Activated CD8-positive, alpha-beta T cell treated with anti-CD3 and anti-CD28 coated beads, Interleukin-2, amount 10 ng/mL, durations not matched to agents 7 days and 5 days (primary cell): ENCODE measurements at places on chromosomes 5 and 9. TPM values are rescaled to one million over a fixed set of nuclear protein-coding genes. Genes with fewer than 3 reads are reported as not detected.

GRCh38 chr5:81007637-81008027 lies 47.5 kb downstream of the RASGRF2 start:
- peak; percentile 38 for DNase-seq
- H3K4me3 ChIP-seq: peak overlapping the region; percentile 73
- peaks cover 12% of the 10 kb centered on the region for H3K36me3 ChIP-seq
- H3K27me3 ChIP-seq: no peaks in the 10 kb centered on the region
- peaks cover 53% of the 10 kb centered on the region for H3K4me1 ChIP-seq

GRCh38 chr9:3648722-3649246 lies 123.0 kb upstream of the RFX3 start:
- H3K27ac ChIP-seq: no peak overlapping the region
- no peaks in the 10 kb centered on the region for H3K27me3 ChIP-seq
- H3K4me1 ChIP-seq: peaks cover 3% of the 10 kb centered on the region
- no peak overlapping the region for H3K4me3 ChIP-seq
- H3K36me3 ChIP-seq: no peaks in the 10 kb centered on the region

The SSBP2 gene
- total RNA-seq: 24.3 TPM

- H3K4me3 ChIP-seq: no peak overlapping the region
- no peaks in the 10 kb centered on the region for H3K4me1 ChIP-seq
- H3K27ac ChIP-seq: no peak overlapping the region
- H3K27me3 ChIP-seq: no peaks in the 10 kb centered on the region
- DNase-seq: no peak
- H3K36me3 ChIP-seq: no peaks in the 10 kb centered on the region
Measured at GRCh38 chr9:135443797-135444425, 35.7 kb upstream of the PPP1R26 start.

- H3K4me3 ChIP-seq: no peak overlapping the region
- H3K36me3 ChIP-seq: no peaks in the 10 kb centered on the region
- DNase-seq: no peak
- H3K27me3 ChIP-seq: peaks cover 12% of the 10 kb centered on the region
- no peak overlapping the region for H3K27ac ChIP-seq
Measured at GRCh38 chr9:84283946-84284345, 56.6 kb downstream of the SLC28A3 start.

- H3K4me1 ChIP-seq: peaks cover 24% of the 10 kb centered on the region
- no peak overlapping the region for H3K4me3 ChIP-seq
- H3K27me3 ChIP-seq: no peaks in the 10 kb centered on the region
Measured at GRCh38 chr5:14687023-14687665, 22.6 kb downstream of the OTULIN start.

The GRM6 gene
- not detected for total RNA-seq

DNA sequence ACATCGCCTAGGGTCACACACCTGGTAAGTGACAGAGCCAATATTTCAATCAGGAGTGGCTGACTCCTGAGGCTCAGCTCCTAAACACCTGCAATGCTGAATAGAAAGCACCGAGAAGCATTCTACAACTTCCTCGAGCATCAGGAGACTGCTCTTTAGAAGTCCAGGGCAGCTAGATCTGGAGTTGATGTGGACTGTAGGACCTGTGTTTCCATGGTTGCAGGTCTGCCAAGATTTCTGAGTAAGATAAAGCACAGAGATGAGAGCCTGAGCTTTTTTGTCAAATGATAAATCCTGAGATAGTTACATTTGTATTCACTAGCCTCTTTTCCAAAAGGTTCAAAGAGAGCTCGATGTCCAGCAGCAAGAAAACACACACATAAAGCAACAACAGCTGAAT lies 43.8 kb downstream of the YIPF5 start:
- no peak overlapping the region for H3K4me3 ChIP-seq
- peaks cover 4% of the 10 kb centered on the region for H3K27me3 ChIP-seq
- no peak overlapping the region for H3K27ac ChIP-seq
- H3K36me3 ChIP-seq: no peaks in the 10 kb centered on the region
- no peaks in the 10 kb centered on the region for H3K4me1 ChIP-seq

- peaks cover 9% of the 10 kb centered on the region for H3K27me3 ChIP-seq
- DNase-seq: no peak
- H3K27ac ChIP-seq: no peak overlapping the region
Measured at GRCh38 chr5:132025403-132025971, 14.0 kb upstream of the ACSL6 start.

The ANKDD1B gene
- 0.18 TPM for total RNA-seq

DNA sequence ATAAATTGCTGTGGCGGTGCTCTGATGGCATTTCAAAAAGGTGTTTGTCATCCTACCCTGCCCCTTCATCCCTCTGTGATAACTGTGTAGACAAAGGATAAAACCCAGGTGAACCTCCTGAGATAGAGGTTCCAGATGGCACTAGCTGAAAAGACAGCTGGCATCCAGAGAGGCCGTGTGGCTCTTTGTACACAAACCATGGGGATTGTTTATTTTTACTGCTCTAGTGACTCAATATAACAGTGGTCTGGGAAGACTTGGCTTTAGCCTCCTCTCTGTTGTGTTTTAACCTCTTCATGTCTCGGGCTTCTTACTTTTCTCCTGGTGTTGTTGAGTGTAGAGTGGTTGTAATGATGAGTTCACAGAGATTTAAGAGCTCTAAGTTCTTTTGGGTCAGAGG lies 48.8 kb downstream of the SH3GL2 start:
- H3K4me1 ChIP-seq: no peaks in the 10 kb centered on the region
- H3K27ac ChIP-seq: no peak overlapping the region
- no peaks in the 10 kb centered on the region for H3K27me3 ChIP-seq
- H3K4me3 ChIP-seq: no peak overlapping the region

- peak overlapping the region; percentile 92 for H3K27ac ChIP-seq
- peaks cover 65% of the 10 kb centered on the region for H3K36me3 ChIP-seq
- peak overlapping the region; percentile 64 for H3K4me3 ChIP-seq
- no peaks in the 10 kb centered on the region for H3K27me3 ChIP-seq
- peaks cover 78% of the 10 kb centered on the region for H3K4me1 ChIP-seq
Measured at GRCh38 chr5:150783422-150783928, 4.9 kb downstream of the SMIM3 start.

DNA sequence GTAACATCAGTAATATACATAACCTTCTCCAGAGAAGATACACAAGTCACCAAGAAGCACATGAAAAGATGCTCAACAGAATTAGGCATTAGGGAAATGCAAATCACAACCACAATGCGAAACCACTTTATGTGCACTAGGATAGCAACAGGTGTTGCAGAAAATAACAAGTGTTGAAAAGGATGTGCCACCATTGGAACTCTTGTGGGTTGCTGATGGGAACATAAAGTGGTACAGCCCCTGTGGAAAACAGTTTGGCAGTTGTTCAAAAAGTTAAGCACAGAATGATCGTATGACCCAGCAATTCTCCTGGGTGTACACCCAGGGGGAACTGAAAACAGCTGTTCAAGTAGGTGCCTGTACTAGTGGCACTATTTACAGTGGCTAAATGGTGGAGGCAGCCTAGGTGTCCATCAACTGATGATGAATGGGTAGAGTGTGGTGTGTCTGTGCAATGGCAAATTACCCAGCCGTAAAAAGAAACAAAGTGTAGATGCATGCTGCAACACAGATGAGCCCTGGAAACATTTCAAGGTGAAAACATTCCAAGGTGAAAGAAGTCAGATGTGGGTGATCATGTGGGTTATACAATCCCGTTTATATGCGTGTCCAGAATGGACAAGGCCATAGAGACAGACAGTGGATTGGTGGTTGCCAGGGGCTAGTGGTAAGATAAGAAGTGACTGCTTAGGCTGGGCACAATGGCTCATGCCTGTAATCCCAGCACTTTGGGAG lies 27.2 kb downstream of the CCDC69 start:
- H3K4me3 ChIP-seq: no peak overlapping the region
- DNase-seq: no peak
- peaks cover 82% of the 10 kb centered on the region for H3K36me3 ChIP-seq
- peak overlapping the region; percentile 30 for H3K27ac ChIP-seq
- H3K4me1 ChIP-seq: peaks cover 29% of the 10 kb centered on the region

GRCh38 chr5:100777680-100778300 lies 125.3 kb downstream of the ST8SIA4 start:
- H3K4me1 ChIP-seq: peaks cover 37% of the 10 kb centered on the region
- peaks cover 11% of the 10 kb centered on the region for H3K36me3 ChIP-seq
- peak overlapping the region; percentile 24 for H3K4me3 ChIP-seq
- no peaks in the 10 kb centered on the region for H3K27me3 ChIP-seq

The IPO11 gene
- total RNA-seq: 38.9 TPM

The KIF20A gene
- 72.0 TPM for total RNA-seq

The TRIM36 gene
- 0.24 TPM for total RNA-seq

- no peak overlapping the region for H3K4me3 ChIP-seq
- no peak overlapping the region for H3K27ac ChIP-seq
- no peaks in the 10 kb centered on the region for H3K4me1 ChIP-seq
- no peak for DNase-seq
Measured at GRCh38 chr5:107597247-107597646, 73.5 kb downstream of the EFNA5 start.

GRCh38 chr5:68745448-68745847 lies 348.4 kb upstream of the SLC30A5 start:
- no peaks in the 10 kb centered on the region for H3K36me3 ChIP-seq
- H3K27ac ChIP-seq: no peak overlapping the region
- DNase-seq: no peak
- H3K4me3 ChIP-seq: no peak overlapping the region
- peaks cover 7% of the 10 kb centered on the region for H3K27me3 ChIP-seq

DNA sequence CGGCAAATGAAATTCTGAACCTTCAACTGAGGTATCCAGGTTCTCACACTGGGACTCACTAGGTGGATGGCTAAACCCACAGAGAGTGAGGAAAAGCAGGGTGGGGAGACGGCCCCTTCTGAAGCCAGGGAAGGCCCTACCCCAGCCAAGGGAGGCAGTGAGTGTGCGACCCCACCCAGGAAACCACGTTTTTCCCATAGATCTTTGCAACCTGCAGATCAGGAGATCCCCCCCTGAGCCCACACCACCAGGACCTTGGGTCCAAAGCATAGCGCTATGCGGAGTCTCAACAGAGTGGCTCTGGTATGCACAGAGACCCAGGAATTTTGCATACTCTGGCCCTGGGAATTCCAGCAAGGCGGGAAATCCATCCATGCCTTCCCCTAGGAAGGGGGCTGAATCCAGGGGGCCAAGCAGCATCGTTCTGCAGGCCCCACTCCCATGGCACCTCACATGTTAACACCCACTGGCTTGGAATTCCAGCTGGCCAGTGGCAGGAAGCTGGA lies 19.9 kb downstream of the DTWD2 start:
- no peaks in the 10 kb centered on the region for H3K36me3 ChIP-seq
- DNase-seq: no peak
- H3K4me3 ChIP-seq: no peak overlapping the region
- peaks cover 2% of the 10 kb centered on the region for H3K4me1 ChIP-seq
- no peaks in the 10 kb centered on the region for H3K27me3 ChIP-seq

DNA sequence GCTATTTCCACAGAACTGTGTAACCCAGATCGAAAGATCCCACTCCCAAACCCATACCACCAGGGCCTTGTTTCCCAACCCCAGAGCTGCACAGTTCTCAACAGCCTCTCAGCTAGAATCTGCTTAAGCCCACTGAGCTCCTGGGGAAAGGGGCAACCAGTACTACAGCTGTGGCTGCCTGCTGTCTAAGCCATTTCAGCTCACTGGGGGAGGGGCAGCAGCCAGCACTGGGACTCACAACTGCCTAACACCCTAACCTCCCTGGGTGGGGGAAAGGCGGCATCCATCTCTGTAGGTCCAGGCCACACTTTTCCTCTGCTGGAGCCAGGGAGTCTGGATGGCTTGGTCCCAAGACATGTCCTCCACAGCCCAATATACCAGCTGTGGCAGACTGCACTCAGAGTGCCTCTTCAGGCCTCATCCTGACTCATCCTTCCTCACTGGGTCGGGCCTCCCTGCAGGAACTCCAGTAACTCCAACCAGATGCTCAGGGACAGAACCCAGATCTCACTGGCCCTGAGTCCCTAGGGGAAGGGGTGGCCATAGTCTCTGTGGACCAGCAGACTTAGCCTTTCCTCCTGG lies 241.4 kb downstream of the HINT1 start:
- no peaks in the 10 kb centered on the region for H3K4me1 ChIP-seq
- no peak for DNase-seq
- H3K36me3 ChIP-seq: no peaks in the 10 kb centered on the region
- no peaks in the 10 kb centered on the region for H3K27me3 ChIP-seq
- no peak overlapping the region for H3K27ac ChIP-seq

DNA sequence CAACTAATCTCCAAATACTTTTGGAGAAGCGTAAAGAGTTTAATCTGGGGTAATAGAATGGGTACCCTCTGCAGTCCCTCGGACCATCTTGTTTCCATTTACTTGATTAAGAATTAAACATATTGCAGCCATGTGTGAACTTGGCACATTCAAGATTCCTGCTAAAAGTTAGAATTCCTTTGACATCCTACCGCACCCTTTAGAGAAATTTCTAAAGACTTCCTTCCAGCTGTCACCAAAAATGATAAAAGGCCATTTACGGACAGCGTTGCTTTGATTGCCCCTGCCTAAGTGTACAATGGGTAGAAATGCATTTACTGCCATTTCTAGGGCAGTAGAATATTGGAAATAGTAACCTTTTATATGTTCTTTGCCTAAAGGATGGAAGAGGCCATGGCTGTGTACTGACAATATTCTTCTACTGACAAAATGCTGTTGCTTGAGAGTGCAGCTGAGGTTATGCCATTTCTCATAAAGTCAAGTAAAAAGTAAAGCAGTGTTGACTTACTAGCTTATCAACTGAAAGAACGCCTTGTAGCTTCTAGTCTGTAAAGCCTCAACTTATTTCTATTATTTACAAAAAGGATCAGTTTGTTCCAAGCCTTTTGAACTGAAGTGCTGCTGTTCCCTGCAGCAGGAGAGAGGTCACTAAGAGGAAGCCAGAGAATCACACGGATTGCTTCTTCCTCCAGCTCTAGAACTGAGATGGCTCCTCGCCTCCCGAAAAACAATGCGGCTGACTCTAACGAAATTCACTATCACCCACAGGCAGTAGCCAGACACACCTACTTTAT lies 139.8 kb upstream of the BASP1 start:
- no peak overlapping the region for H3K27ac ChIP-seq
- no peak for DNase-seq
- H3K4me3 ChIP-seq: no peak overlapping the region
- no peaks in the 10 kb centered on the region for H3K36me3 ChIP-seq
- H3K27me3 ChIP-seq: no peaks in the 10 kb centered on the region

DNA sequence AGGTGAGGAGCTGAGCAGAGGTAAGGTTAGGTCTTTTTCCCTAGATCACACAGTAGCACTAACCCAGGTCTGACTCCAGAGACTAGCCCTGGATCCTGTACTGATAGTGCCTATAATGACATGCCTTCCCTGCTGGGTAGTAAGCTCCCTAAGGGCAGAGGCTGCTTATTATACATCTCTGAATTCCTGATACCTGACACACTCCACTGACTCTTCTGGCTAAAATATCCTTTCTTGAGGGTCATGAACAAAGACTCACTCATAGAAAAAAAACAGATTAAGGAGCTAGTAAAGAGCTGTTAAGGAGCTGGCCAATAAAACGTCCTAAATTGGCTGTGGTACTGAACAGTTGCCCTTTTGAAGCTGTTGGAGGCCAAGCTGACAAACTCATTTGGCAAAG lies 149.0 kb upstream of the ITGA1 start:
- H3K36me3 ChIP-seq: no peaks in the 10 kb centered on the region
- no peak overlapping the region for H3K4me3 ChIP-seq
- no peak overlapping the region for H3K27ac ChIP-seq

DNA sequence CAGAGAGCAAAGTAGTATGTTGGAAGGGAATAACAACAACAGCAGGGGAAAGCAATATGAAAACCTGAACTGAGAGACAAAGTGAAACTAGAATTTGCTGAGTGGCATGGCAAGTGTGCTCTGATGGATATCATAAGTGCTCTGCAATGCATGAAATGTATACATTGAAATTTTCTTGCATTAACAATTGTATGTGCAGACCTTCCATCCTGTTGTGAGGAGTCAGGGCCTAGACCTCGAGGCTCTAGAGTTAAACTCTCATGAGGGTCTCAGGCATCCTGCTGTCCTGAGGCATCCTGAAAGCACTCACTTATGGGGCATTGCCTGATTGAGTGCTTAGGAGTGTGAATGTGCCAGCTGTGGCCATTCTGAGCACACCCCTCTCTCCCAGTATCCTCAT lies 1.1 kb downstream of the ECM2 start:
- DNase-seq: no peak
- H3K4me1 ChIP-seq: no peaks in the 10 kb centered on the region
- no peaks in the 10 kb centered on the region for H3K36me3 ChIP-seq
- no peaks in the 10 kb centered on the region for H3K27me3 ChIP-seq
- H3K27ac ChIP-seq: no peak overlapping the region
